ENCODE measurements at places on chromosomes 3 and 15.

- DNase-seq: peak; percentile 69
These were observed 1.0 kb downstream of the KAT2B start for GRCh38 chr3:20041197-20041780.

GRCh38 chr15:49906966-49907365 lies 212.1 kb downstream of the ATP8B4 start:
- peak; percentile 7 for DNase-seq

DNA sequence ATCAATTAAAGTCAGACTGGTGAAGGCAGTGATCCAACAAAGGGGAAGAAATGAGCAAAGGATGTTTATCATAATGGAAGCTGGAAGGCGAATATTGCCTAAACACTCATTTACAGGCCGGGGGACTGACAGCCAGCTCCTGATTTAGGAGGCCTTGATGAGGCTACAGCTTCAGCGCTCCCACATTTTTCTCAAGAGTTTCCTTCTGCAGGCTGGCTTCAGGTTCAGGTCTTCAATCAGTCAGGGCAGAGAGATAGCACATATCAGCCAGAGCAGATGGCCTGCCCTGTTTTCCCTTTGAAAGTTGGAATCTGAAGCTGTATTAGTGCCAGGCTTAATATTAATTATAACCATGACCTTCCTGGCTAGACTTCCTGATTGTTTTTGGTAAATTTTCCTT lies 218.9 kb downstream of the SV2B start:
- no peak for DNase-seq

DNA sequence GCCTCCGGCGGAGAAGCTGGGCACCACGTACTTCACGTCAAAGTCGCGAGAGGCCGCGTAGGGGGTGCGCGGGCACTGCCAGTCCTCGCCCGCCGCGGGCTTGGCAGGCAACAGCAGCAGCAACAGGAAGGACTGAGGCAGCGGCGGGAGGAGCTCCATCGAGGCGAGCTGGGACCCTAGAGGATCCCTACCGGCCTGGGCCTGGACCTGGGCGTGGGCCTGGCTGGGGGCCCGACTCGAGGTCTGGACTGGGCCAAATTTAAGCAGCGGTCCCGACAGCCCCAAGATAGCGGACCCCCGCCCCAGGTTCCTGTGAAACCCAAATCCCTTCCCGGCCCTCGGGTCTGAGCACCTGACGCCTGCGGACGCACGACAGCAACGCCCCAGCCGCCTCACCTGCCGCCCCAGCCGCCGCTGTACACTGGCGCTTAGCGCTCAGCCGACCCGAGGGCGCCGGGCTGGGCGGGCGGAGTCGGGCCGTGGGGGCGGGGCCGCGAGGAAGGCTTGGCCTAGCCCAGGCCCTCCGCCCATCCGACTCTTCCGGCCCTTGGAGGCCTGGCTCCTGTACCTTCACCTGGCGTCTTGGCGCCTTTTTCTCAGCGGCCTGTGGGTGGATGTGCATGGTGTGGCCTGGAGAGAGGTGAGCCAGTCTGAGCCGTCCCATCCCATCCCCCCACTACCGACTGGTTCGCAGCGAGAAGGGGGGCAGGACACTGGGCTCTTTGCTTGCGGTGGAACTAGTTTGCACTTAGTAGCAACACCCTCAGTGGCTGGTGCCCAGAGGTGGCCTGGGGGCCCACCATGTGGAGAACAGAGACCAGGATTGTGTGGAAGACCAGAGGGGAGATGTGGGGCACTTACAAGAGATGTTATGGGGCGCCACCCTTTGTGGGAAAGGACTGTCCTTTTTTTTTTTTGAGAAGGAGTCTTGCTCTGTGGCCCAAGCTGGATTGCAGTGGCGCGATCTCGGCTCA lies at the start of gene MST1R:
Gene MST1R (minus strand): TSS at position 423 of the 974 bp plus-strand sequence. CDS start 264 bp downstream, at position 159.
- peak; percentile 94 for DNase-seq

- no peak for DNase-seq
These were observed 37.3 kb upstream of the FXR1 start for GRCh38 chr3:180875124-180875698.

DNA sequence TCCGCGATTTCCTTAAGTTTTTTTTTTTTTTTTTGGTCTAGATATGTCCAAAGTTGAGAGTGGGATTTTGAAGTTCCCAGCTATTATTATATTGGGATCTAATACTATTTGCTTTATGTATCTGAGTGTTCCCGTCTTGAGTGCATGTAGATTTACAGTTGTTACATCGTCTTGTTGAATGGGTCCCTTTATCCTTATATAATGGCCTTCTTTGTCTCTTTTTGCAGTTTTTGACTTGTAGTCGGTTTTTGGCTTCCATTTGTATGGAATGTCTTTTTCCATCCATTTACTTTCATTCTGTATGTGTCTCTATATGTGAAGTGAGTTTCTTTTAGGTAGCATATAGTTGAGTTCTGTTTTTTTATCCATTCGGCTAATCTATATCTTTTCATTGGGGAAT lies 35.6 kb downstream of the CRYBG3 start:
- no peak for DNase-seq

DNA sequence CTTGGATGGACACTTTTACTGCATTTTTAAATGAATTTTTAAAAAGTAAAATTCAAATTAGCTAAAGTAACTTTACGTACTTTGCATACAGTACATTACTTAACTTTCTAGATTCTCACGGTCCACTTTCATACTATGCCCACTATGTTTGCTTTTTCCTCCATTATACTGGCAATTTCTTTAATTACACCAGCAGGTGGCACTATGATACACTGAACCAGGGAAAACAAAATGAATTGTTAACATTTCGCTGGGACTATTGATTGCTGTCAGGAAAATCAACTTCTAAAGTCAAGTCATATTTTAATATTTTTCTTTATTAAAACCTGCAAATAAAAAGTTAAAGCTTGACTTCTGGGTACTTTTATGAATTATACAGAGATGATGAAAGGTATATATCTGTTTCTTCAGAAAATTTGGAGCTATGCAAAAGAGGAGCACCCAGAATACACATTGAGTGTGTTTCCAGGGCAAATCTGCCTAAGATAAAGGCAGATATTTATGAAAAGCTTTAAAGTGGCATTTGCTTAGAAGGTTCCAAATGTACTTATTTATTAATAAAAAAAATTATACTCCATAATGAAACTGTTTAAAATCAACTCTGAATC lies 21.8 kb upstream of the POU1F1 start:
- DNase-seq: peak; percentile 68

- no peak for DNase-seq
These were observed 64.4 kb downstream of the DNAJB8 start for GRCh38 chr3:128402319-128402718.

GRCh38 chr15:96385195-96385594 lies 54.7 kb downstream of the NR2F2 start:
- no peak for DNase-seq

DNA sequence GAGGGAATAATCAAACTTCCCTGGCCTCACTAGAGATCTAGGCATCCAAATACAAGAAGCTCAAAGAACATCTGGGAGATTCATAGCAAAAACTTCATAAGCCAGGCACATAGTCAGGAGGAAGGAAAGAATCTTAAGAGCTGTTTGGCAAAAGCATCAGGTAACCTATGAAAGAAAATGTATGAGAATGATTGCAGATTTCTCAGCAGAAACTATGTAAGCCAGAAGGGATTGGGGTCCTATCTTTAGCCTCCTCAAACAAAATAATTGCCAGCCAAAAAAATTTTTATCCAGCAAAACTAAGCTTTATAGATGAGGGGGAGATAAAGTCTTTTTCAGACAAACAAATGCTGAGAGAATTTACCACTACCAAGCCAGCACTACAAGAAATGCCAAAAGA lies 1036.3 kb downstream of the TBL1XR1 start:
- DNase-seq: no peak

GRCh38 chr3:183430325-183430957 lies 2.0 kb upstream of the MCF2L2 start:
- no peak for DNase-seq

DNA sequence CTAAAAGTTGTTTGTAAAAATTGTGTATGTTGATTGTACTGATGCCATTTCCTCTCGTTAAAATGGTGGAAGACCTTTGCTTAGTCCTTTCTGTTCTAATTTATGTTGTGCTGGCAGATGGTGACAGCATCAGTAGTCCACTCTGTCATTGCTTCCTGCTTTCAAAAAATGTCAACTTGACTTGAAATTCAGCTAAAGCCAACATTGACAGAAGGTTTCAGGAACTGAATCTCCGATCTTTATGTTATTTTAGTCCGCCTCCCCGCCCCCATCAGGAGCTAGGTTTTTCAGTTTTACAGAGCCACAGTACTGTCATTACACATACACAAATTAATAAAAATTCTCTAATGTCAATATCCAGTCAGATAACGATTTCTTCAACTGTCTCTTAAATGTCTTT lies 1.5 kb downstream of the CEP63 start:
- no peak for DNase-seq

DNA sequence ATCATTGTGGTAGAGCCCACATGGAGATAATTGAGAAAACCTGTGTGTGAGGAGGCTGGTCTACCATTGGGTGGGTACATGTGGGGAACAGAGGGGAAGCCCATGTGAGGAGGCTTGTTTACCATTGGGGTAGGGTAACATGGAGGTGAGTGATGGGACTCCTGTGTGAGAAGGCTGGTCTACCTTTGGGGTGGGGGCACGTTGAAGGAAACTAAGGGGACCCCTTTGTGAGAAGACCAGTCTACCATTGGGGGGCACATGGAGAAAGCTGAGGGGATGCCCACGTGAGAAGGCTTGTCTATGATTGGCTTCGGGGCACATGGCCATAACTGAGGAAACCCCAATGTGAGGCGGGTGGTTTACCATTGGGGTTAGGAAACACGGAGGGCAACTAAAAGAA lies 158.5 kb downstream of the FBLN2 start:
- DNase-seq: no peak

DNA sequence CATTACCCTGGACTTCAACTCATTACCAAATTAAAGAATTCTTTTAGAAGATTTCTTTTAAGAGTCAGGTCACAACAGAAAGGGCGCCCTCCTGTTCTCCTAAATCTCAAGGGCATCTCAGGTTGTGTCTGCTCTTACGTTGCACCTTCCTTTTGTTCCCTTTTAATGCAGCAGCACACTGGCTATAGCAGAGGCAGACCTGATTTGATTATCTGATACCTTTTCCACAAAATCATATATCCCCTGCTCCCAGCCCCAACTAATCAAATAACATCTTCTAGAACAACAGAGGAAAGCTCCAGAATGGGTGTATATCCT lies 40.1 kb downstream of the TIGIT start:
- DNase-seq: no peak

- no peak for DNase-seq
These were observed 3.8 kb downstream of the NCEH1 start for GRCh38 chr3:172707030-172707429.

- peak; percentile 70 for DNase-seq
These were observed 49.0 kb upstream of the DCLK3 start for GRCh38 chr3:36813305-36813704.

GRCh38 chr3:65265511-65265910 lies 577.7 kb upstream of the ADAMTS9 start:
- DNase-seq: no peak

DNA sequence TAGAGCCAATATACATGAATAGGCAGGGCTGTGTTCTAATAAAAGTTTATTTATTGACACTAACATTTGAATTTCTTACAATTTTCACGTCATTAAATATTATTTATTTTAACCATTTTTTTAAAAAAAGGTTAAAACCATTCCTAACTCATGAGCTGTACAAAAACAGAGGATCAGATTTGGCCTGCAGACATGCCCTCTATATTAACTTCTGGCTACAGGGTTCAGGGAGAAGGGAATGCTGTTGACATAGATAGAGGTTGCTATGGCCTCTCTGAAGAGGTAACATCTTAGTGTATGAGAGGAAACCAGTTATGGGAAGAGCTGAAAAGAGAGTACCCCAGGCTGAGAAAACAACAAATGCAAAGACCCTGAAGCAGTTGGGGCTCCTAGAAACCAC lies 19.1 kb upstream of the RAP2B start:
- no peak for DNase-seq

GRCh38 chr3:106514431-106514830 lies 645.6 kb upstream of the CBLB start:
- no peak for DNase-seq

- DNase-seq: peak; percentile 46
These were observed 2.6 kb upstream of the ALCAM start for GRCh38 chr3:105364128-105364527.

DNA sequence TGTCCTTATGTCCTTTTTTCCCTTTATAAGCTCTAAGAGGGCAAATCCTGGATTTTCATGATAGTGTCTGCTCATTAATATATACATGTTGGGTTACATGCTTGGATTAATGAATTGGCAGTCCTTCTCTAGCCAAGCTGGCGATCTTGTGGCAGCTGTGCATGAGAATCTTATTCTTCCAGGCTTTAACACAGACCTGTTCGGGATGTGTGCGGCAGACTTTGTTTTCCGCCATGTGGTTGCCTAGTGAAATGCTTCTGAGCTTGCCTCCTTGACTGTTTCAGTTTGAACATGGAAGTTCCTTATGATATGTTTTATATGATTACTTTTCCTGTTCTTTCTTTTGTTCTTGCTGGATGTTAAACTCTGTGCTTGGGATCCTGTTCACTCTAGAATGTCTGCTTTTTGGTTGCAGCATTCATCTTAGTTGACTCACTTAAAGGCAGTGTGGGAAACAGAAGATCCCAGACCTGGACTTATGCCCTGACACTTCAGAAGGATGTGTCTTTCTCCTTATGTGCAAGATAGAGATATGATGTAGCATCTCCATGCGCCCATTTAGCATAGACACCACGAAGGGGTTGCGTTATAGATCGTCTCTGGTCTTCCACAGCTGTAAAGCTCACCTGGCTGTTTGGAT lies 7.2 kb downstream of the CHCHD6 start:
- DNase-seq: no peak

GRCh38 chr15:63456258-63456657 lies 48.1 kb upstream of the USP3 start:
- DNase-seq: no peak

DNA sequence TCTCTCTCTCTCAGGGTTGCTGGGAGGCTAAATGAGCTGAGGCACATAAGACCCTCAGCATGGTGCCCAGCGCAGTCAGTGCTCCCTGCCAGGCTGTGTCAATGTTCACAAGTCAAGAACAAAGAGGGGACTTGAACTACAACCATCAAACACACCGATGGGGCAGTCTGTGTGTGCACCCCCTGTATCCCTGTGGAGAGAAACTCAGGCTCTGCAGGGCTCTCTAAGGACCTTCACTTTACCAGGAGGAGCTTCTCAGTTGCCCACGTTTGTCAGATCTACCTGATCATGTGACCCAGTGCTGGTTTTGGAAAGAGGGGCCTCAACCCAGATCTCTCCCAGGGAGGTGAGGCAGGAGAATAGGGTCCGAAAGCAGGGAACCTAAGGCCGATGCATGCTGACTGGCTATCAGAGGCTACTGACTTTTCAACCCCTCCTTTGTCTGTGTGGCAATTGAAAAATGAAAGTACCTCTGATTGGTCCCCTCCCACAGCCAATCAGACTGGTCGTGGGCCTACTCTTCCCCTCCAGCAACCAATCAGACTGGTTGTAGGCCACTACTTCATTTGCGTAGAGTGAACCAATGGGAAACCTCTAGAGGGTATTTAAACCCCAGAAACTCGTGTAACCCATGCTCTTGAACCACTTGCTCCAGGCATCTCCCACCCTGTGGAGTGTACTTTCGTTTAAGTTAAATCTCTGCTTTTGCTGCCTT lies 34.0 kb downstream of the RHCG start:
- peak; percentile 57 for DNase-seq

GRCh38 chr3:115494826-115495225 lies 128.5 kb upstream of the GAP43 start:
- no peak for DNase-seq

GRCh38 chr3:47314056-47314764 lies 31.5 kb downstream of the KLHL18 start:
- DNase-seq: no peak

GRCh38 chr3:197541756-197542539 lies 13.8 kb downstream of the BDH1 start:
- DNase-seq: no peak

Measured in MCF 10A (cell line).